ENCODE measurements at places on chromosomes 7 and 10.

DNA sequence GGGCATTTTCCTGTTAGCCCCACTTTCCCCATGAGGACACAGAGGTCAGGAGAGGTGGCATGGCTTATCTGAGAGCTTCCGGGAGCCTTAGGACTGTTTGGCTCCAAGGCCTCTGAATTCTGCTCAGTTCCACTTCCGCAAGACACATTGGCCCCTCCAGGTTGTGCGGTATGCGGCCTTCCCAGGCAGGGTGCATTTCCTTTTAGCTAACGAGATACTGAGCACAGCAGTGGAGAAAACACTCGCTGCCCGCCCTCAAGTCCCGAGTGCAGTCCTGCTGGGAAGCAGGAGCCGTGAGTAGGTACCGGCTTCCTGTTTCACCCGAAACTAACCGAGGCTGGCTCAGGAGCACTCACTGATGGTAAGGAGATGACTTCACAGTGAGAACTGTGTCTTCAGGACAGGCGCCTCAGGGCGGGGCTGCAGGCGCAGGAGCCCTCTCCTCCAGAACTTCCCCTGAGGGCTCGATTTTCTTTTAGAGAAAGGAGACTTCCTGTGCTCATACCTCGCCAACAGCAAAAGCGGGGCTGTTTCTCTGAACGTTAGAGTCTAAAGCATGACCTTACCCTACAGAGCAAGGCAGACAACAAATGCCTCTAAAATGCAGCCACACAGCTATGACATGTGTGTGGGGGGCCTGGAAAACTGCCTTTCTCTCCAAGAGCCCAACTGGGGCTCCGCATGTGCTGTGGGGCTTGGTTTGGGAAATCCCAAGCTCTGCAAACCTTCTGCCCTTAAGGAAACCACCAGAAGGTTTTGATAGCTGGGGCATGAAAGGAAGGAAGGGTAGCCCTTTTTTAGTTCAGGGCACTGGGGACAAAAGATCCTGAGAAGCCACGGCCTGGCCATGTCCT is 25.9 kb downstream of the RGS10 start:
- peak; percentile 92 for DNase-seq
- H3K36me3 ChIP-seq: peaks cover 51% of the 10 kb centered on the region
- no peaks in the 10 kb centered on the region for H3K27me3 ChIP-seq
- H3K27ac ChIP-seq: peak overlapping the region; percentile 90

DNA sequence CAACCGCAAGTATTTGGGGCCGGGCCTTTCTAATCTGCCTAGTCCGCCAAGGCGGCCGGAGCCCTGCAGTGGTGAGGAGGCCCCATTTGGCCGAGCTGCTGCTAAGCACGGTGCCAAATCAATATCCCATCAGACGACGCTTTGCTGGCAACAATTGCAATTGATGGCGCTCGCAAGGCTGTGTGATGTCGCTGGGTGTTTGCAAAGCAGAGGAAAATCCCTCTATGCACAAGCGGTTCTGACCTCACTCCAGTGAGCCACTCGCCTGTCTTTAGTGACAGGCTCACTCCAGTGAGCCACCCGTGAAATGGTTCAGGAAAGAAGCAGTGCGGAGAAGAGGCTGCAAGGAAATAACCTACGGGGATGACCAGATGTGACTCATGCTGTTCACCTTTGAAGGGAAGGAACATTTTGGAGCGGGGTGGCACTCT is 18.3 kb upstream of the PDE1C start:
- H3K4me1 ChIP-seq: no peaks in the 10 kb centered on the region
- H3K27ac ChIP-seq: no peak overlapping the region
- no peaks in the 10 kb centered on the region for H3K27me3 ChIP-seq
- DNase-seq: no peak
- no peak overlapping the region for H3K4me3 ChIP-seq

- H3K4me1 ChIP-seq: peaks cover 10% of the 10 kb centered on the region
- H3K36me3 ChIP-seq: peaks cover 5% of the 10 kb centered on the region
- H3K4me3 ChIP-seq: no peak overlapping the region
- H3K27ac ChIP-seq: no peak overlapping the region
- peaks cover 14% of the 10 kb centered on the region for H3K27me3 ChIP-seq
- no peak for DNase-seq
These were observed 48.5 kb upstream of the LEP start for GRCh38 chr7:128192497-128193142.

DNA sequence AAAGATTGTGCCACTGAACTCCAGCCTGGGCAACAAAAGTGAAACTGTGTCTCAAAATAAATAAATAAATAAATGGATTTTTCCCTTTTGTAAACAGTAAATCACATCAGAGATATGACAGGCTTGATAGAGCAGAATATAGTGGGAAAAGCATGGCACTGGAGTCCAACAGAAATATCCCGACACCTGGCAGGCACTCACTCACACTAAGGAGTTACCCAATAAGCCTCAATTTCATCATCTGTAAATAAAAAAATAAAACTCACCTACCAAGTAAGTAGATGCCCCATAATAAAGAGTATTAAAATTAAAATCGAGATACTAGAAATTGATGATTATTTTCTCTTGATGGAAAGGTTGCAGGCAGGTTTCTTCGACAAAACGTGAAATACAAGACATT is 1.7 kb downstream of the ATE1 start:
- DNase-seq: no peak
- peaks cover 21% of the 10 kb centered on the region for H3K36me3 ChIP-seq
- H3K27ac ChIP-seq: no peak overlapping the region
- no peak overlapping the region for H3K4me3 ChIP-seq
- H3K4me1 ChIP-seq: peaks cover 21% of the 10 kb centered on the region
- no peaks in the 10 kb centered on the region for H3K27me3 ChIP-seq

GRCh38 chr10:68625316-68625921 is 65.3 kb downstream of the TET1 start:
- no peak overlapping the region for H3K4me3 ChIP-seq
- H3K36me3 ChIP-seq: no peaks in the 10 kb centered on the region
- no peaks in the 10 kb centered on the region for H3K27me3 ChIP-seq
